ENCODE measurements at places on chromosomes 1 and 21.
A peak's percentile ranks its signal among the peaks of the same experiment; 100 is the strongest.

DNA sequence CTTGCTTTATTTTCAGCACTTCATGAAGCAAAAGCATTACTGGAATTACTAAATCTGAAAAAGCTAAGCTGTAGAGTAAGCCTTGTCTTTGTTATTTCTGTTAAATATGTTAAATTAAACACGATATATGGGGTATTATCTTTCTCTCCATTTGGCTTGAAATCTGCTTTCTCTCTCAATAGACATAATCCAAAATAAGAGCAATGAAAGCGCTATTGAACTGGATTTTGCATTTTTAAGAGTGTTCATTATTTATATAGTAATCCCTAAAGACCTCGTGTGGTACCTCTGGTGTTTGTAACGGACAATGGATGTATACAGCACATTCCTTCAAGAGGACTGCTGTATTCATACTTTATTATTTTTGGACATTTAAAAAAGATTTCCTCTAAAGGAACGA is 91.5 kb upstream of the KCNE2 start:
- no peak for DNase-seq

DNA sequence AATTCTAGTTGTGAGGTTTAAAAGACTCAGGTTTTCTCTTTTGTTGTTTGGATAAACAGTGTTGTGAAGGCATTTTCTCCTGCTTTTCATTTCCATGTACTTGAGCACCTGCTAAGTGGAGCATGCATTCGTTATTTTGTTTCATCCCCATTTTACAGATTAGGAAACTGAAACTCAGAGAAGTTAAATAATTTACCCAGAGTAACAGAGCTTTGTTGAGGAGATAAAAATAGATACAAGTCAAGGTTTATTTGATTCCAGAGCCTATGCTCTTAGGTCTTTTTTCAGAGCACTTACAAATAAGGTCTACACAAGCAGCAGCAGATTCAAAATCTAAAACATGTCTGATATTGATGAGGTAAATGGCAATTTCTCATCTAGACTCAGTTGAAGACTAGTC is 254.7 kb upstream of the PTBP2 start:
- DNase-seq = no peak

DNA sequence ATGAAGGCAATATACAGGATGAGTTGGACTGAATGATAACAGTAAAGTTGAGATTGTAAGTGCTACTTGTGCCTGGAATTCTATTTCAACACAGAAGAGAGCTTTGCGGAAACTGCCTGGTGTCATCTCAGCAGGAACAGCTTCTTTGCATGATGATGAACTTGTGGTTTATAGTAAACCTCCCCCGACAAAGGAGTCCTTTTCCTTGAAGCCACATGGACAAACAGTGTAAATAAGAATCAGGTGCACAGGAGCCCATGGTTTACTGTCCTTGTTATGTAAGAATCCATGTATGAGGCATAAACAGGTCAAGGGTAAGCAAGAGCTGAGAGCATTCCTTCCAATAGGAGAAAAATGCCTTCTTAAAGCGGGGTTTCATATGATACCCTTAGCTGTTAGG is 66.2 kb downstream of the PCNX2 start:
- DNase-seq = no peak

DNA sequence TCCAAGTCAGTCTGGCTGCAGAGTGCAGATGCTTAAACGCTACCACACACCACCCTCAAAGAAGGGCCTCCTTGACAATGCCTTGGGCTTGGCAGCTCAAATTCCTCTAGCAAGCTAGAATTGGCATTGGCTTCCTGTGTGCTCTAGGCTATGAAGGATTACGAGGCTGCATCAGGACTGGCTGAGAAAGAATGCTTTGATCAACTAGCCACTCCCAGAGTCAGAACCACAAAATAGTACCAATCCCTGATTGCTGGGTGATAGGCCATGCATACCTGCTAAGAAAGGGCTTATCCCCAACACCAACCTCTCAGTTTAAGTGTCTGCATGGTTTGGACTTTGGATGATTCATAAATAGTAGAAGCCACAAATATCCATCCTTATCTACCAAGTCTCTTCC is 504.9 kb downstream of the OMA1 start:
- no peak for DNase-seq

DNA sequence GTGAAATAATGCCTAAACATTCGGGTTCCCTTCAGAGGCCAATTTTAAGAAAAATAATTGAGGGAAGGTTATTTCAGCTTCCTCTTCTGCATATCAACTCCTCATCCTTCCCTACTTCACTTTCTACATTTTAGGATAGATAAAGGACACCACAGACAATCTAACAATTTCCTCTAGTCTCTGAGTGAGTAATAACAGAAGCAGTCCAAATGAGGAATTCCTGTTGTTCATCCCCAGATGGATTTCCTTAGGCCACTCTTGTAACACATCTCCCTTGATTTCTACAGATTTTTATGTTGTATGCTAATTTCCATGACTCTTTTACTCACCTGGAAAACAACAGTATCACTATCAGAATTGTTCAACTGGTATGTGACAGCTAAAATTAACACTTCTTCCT is 87.7 kb upstream of the LYPLAL1 start:
- no peak for DNase-seq

GRCh38 chr1:82179131-82179530 is 378.4 kb downstream of the ADGRL2 start:
- DNase-seq = no peak

DNA sequence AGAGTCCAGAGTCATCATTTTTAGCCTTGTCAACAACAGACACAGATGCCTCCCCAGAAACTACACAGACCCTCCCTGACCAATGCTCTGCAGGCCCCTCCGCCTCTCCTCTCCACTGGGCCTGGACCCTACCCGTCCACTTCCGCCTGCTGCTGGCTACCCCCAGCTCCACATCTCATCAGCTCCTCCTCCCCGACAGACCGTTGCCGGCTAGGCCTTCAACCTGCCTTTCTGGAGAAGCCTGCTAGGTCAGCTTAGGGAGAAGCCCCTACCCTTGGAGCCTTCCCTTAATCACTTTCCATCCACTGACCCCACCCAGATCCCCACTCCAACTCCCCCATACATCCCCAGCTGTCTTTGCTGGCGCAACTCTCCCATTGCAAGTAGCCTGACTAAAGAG is 1.4 kb downstream of the TRIM17 start:
- DNase-seq = no peak

- DNase-seq = no peak
These were observed 16.5 kb downstream of the SOD1 start for GRCh38 chr21:31675960-31676359.

GRCh38 chr21:27581168-27581567 is 614.3 kb upstream of the ADAMTS5 start:
- no peak for DNase-seq

DNA sequence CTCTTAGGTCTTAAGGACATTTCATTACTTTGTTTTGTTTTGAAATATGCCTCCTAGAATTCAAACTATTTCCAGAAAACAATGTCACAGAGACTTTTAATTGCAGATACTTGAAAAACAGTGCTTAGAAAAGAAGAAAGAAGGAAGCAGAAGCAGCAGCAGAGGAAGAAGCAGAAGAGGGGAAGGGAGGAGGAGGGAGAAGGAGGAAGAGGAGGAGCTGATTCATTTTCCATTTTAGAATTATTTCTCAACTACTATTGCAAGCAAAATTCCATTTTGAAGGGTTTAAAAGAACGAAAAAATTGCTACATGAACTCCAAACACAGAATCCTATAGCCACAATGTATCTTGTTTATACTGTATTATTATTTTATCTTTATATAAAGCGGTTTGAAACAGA is 13.9 kb downstream of the RC3H1 start:
- DNase-seq = no peak

DNA sequence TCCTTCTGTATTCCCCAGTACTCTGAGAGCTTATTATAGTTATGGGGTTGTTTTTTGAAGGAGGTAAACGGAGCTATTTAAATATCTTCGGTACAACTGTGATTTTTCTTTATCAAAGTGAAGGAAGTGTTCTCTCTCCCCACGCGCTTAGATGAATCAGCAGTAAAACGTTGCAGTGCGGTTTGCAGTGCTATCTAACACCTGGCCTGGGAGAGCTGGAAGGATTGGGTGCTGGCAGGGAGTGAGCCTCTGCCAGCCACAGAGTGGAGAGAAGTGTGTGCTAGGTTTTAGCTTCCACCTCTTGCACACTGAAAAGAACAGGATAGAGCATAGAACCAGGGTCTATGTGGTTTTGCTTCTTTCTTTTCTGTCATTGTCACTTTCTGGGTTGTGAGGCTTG is 165.9 kb downstream of the SDCCAG8 start:
- peak; percentile 36 for DNase-seq

DNA sequence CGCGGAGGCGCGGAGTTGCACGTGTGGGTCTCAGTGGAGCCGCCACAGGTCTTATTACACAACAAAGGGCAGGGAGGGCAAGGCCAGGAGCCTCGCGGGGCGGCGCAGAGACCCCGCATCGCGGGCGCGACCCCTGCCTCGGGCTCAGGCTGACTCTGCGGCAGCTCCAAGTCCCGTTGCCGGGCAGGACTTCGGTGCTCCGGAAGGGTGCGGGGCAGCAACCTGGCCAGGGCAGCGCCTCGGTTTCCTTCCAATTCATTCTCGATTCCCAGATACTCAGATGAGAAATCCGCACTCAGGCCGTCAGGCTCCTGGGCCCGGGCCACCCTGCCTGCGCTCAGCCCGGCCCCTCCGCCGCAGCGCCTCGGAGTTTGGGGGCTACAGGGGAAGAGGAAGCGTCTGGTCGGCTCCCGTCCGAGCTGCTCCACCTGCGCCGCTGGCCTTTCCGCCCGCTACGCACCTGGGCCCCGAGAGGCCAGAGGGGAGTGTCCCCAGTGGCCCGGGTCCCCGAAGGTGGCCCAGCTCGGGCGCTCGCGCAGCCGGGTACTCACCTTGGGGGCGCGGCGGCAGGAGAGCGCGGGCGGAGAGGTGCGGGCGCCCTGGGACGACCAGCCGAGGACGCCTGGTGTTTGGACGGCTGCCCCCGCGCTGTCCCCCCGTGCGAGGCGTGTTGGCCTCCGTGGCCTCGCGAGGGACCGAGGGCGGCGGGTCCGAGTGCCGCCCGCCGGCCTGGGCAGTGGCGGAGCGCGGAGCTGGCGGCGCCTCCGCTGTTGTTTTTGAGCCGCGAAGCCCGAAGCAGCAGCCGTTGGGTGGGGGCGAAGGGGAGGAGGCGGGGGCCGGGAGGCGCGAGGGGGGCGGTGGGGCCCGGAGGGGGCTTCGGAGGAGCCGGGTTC is 1.1 kb upstream of the PRDM16 start:
- peak; percentile 21 for DNase-seq

DNA sequence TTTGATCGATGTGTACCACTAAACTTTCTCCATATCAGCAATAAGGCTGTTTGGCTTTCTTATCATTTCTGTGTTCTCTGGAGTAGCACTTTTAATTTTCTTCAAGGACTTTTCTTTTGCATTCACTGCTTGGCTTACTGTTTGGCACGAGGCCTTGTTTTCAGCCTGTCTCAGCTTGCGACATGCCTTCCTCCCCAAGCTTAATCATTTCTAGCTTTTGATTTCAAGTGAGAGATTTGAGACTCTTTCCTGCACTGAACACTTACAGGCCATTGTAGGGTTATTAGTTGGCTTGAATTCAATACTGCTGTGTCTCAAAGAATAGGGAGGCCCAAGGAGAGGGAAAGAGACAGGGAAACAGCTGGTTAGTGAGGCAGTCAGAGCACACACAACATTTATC is 120.6 kb upstream of the KCND3 start:
- no peak for DNase-seq

GRCh38 chr1:167714098-167714438 is 7.7 kb upstream of the MPZL1 start:
- no peak for DNase-seq

DNA sequence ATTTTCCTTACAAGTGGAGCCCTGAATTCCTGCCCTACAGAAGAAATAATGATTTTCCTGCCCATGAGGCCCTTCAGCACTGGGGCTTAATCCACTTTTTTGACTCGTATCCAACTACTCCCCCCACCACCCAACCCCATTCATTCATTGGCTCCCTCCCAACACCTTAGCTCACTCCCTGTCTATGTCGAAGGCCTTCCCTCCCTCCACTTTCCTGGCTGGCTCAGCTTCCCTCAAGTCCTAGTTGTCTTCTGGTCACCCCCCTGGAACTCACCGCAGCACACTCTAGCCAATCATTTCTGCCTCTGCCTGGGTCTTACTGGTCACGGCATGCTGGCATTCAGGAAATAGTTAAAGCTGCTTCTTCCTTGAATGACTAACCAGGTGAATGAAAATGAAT is 118.9 kb downstream of the PGBD5 start:
- DNase-seq = no peak

- no peak for DNase-seq
These were observed 18.9 kb downstream of the UBE4B start for GRCh38 chr1:10051656-10052055.

GRCh38 chr1:89855413-89856123 is 34.7 kb downstream of the LRRC8D start:
- no peak for DNase-seq

- no peak for DNase-seq
These were observed 24.6 kb downstream of the PROX1 start for GRCh38 chr1:214012418-214012817.

GRCh38 chr1:183739741-183740271 is 65.1 kb upstream of the RGL1 start:
- DNase-seq = peak; percentile 34

DNA sequence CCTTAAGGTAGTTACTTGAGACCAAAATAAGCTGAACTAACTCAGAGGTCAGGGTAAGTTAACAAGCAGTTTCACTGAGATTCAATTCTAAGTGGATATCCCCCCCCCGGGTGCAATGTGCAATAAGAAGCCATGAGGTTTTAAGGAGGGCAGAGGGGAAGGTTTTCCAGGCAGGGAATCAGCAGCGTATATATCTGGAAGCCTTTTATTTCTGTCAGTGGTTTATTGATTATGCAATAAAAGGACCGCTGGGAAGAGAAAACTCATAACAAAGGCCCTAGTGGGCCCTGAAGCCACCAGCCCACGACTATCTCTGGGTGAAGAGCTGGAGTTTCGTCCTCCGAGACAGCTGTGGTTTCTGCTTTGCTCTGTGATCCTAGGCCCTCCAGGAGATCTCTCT is 53.1 kb upstream of the CTPS1 start:
- DNase-seq = no peak

GRCh38 chr21:24369746-24370145 is 1237.5 kb downstream of the MRPL39 start:
- DNase-seq = no peak

GRCh38 chr1:231099311-231099710 is 59.3 kb upstream of the FAM89A start:
- DNase-seq = no peak

DNA sequence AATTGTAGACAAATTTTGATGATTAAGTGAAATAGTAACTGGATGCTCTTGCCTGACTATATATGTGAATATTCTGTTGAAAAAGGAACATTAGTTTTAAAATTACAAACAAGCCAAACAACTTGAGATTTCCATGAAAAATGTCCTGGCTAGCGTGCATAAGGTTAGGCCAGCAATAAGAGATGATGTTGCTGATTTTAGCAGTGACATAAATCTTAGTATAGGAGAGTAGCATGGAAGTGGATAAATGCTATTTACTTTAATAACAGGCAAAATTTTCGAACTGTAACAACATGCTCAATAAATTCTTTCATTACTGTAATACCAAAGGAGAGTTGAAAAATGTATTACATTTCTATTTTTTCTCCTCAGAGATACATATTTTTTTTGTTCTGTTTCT is 266.6 kb downstream of the LRRC7 start:
- no peak for DNase-seq

- no peak for DNase-seq
These were observed 19.7 kb downstream of the PRDX6 start for GRCh38 chr1:173496757-173497320.

All from femur (tissue), 1 donor.